Coronary artery (tissue), 2 donors: ENCODE measurements at places on chromosomes 1 and 21.

GRCh38 chr21:41576013-41576615 lies 68.2 kb upstream of the TMPRSS2 start:
- no peak for DNase-seq

DNA sequence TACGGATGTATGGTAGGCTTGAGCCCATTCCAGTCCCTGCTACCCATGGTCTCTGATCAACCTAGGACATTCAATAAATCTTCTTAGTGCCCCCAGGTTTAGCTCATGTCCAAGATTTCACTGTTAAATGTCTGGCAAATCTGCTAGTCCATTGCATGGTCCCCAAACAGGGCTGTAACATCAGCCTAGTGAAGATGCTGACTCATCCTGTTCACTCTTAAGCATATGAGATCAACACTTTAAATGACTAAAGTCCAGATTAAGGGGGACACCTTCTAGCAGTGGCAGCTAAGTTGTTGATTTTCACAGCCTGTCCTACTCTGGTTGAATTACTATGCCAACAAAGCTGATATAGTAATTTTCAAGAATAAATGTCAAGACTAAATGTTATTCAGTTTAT lies 46.5 kb upstream of the NUF2 start:
- DNase-seq: no peak

DNA sequence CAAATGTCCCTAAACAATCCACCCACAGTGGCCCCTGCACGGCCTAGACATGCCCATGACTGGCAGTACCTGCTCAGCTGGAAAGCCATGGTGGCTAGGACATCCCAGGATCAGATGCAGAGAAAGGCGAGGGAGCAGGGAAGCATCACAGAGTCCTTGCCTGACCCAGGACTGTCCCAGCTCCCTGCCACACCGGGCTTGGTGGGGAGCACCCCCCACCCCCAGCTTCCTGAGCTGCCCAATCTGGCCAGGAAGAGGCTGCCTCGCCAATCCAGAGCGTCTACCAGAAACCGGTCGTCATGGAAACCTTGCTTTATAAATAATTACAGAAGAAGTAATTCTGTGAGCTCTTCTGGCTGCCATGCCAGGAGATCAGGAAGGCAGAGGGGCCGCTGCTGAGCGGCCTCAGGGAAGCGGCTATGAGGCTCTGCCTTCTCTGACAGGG lies 34.8 kb downstream of the ACOT7 start:
- DNase-seq: no peak

DNA sequence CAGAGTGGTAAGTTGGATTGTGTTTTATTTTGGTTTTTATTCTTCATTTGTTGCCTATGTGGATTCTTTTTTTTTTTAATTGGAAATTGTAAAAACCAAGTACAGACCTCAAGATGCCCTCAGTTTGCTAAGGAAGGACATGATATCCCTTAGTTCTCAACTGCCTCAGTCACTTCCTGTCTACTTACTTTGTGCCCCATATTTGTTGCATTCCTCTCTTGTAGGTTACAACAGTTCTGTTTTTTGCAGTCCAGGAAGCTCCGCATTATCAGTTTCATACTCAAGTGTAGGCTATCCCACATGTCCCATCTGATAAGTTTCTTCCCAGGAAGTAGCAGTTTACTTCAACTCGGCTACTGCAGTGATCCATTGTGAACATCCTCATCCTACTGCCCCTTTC lies 82.0 kb downstream of the RPAP2 start:
- no peak for DNase-seq

- DNase-seq: no peak
Measured at GRCh38 chr1:34268311-34268954, 91.7 kb downstream of the C1orf94 start.

DNA sequence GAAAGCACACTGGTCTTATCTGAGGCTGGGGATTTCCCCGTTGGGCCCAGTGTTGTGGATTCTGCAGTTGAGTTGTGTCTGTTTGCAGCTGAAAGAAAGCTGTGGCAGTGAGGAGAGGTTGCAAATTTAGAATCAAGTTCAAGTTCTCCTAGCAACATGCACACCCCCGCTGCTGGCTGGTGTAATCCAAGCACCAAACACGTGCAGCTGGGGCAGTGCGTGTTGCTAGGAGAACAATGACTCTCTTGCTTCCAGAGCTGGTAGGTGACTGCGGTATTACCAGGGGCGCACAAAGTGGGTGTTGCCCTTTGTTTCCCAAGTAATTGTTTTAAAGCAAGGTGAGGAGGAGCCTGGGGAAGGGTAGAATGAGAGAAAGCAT lies 91.5 kb downstream of the IER5 start:
- DNase-seq: peak; percentile 67

DNA sequence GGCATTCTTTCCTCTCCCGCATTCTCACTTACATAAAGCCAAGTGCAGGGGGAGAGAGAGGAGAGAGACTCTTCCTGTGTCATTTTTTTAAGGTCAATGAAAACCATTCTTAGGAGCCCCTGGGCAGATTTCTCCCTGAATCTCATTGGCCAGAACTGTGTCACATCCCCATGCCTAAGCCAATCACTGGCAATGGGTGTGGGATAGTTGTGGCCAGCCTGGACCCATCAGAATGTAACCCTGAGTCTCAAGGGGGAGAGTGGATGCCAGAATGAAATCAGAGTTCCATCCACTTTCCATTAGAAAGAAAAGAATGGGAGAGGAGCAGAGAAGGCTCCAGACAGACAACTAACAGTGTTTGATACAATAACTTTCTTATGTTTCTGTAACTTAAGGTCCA lies 31.2 kb upstream of the COQ8A start:
- no peak for DNase-seq
